Nucleus accumbens (tissue), 56 donors: ENCODE measurements at places on chromosomes 3 and 15.
A peak's percentile ranks its signal among the peaks of the same experiment; 100 is the strongest.

DNA sequence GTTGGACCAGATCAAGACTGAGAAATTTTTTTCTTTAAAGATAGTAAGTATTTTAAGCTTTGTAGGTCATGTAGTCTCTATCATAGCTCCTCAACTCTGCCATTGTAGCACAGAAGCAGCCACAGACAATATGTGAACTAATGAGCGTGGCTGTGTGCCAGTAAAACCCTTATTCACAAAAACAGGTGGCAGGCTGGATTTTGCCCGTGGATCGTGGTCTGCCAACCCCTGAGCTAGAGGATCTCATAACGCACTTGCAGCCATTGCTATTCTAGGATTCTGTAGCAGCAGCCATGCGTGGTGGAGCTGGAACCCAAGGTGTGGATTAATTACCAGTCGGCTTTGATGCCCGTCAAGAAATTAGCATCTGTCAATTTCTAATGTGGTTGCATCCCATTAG is 68.7 kb upstream of the PLXNA1 start:
- no peak for DNase-seq

DNA sequence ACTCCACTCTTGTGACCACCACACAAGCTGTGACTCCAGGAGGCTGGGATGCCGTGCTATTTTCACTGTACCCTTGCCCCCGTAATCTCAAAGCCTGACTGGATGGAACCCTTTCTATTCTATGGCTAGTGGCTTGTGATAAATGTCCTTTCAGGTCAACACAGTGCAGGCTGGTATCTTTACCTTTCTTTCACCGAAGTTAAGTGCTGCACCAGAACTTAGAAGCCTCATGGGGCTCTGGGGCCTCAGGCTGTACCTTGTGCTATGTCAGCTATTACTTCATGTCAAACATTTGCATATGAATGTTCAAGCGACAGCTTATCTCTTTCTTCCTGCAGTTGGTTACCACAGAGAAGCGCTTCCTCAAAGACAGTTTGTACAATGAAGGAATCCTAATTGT is 66.8 kb downstream of the RPL39L start:
- DNase-seq, result no peak

DNA sequence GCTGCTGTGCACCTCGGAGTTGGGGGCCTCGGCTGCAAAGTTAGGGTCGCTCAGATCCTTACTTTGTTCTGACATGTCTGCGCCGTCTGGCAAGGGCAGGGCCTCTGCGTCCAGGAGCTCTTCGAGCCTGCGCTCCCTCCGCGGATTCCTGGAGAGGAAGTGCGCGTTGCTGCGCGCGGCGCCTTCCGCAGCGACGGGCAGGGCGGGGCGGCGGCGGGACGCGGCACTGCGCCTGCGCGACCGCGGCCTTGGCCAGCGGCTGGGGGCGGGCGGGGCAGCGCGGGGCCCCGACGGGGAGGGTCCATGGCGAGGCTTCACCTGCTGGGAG is at the start of gene NDN:
NDN (minus strand) TSS at position 163 of the 328 bp plus-strand sequence; CDS start at position 75, 88 bp downstream.
- peak; percentile 28 for DNase-seq

- DNase-seq, result no peak
These were observed 2.5 kb downstream of the ANP32A start for GRCh38 chr15:68818066-68818768.

DNA sequence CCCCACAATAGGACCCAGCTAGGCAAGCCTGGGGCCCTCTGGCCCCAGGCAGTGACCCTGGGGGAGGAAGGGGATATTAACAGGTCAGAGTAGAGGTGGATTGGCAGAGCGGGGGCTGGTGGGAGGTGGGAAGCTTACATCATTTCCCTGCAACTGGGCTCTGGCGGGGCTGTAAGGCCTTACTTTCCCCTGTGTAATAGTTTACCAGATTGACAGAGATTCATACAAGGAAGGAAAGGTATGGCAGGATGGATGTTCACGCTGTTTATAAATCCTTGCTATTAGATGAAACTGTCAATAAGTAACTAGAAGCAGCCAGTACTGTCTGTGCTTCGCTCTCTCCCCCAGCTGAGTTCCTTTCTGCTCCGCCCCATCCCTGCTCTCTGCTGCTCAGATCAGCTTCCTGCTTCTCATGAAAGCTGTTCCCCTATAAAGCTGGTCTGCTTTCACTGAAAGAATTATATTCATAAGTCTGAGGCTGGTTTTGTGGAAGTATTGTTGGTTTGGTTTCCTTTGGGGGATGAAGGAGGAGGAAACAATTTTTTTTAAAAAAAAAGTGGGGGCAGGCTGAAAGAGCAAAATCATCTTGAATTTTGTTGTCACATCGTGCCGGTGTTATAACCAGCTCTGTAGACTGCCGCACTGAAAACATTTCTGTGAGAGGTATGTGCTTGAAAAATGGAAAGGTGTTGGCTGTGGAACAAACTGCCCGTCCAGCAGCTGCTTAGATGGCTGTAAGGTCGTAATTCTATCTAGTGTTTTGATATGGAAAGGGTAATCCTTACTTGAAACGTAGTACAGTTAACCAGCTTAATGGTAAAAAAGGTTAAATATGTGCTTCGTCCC is 76.4 kb downstream of the BBX start:
- DNase-seq, result no peak

DNA sequence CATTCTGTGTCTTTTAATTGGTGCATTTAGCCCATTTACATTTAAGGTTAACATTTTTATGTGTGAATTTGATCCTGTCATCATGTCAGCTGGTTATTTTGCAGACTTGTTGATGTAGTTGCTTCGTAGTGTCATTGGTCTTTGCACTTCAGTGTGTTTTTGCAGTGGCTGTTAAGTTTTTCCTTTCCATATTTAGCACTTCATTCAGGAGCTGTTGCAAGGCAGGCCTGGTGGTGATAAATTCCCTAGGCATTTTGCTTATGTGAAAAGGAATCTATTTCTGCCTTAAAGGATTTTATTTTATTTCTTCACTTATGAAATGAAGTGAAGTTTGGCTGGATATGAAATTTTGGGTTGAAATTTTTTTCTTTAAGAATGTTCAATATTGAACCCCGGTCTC is 70.2 kb upstream of the CD96 start:
- no peak for DNase-seq

DNA sequence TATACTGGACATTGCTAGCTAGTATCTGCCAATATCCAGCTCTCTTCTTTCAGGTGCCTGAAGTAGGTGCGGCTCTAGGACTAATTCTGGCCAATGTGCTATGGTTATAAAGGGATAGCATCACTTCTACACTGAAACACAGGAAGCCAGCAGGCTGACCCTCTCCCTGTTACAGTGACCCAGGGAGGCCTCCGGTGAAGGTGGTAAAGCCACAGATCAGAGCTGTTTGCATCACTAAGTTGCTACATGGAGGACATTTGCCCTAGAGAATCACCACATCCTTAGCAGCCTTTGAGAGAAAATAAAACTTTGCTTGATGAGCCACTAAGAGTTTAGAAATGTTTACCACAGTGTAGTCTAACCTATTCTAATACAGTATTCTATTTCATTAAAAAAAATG is 161.4 kb downstream of the CHST2 start:
- DNase-seq, result no peak

DNA sequence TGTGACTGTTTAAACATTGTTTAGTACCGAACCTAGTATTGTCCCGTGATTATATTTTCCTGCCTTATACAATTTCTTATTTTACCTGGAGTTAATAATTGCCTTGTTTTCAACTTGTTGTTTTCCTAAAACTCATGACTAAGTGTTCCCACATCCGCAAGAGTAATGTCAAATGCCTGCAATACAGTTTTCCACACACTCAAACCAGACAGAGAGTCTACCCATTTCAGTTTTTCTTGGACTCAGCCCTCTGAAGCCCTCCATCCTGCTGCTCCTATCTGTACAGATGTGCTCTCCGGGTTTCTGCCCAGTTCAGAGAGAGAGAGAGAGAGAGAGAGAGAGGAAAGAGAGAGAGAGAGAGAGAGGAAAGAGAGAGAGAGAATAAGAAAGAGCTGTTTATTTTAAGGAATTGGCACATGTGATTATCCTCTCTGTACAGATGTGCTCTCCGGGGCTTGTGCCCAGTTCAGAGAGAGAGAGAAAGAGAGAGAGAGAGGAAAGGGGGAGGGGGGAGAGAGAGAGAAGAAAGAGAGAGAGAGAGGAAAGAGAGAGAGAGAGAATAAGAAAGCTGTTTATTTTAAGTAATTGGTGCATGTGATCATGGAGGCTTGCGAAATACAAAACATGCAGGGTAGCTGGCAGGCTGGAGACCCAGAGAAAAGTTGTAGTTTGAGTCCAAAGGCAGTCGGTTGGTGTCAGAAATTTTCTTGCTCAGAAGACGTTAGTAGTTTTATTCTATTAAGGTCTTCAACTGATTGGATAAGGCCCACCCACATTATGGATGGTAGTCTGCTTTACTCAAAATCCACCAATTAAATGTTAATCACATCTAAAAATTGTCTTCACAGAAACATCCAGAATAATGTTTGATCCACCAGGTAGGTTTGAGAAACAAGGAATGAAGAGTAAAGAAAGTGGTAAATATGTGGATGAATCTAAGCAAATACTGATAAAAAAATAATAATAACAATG is 104.1 kb upstream of the GOLGA8J start:
- no peak for DNase-seq

- no peak for DNase-seq
These were observed 196.8 kb downstream of the XXYLT1 start for GRCh38 chr3:195073866-195074860.

- no peak for DNase-seq
These were observed 13.1 kb downstream of the SLC7A14 start for GRCh38 chr3:170572665-170573253.

- DNase-seq, result no peak
These were observed 7.8 kb downstream of the LINGO1 start for GRCh38 chr15:77624868-77625267.

GRCh38 chr3:150237490-150237889 is 170.6 kb upstream of the TSC22D2 start:
- peak; percentile 20 for DNase-seq

DNA sequence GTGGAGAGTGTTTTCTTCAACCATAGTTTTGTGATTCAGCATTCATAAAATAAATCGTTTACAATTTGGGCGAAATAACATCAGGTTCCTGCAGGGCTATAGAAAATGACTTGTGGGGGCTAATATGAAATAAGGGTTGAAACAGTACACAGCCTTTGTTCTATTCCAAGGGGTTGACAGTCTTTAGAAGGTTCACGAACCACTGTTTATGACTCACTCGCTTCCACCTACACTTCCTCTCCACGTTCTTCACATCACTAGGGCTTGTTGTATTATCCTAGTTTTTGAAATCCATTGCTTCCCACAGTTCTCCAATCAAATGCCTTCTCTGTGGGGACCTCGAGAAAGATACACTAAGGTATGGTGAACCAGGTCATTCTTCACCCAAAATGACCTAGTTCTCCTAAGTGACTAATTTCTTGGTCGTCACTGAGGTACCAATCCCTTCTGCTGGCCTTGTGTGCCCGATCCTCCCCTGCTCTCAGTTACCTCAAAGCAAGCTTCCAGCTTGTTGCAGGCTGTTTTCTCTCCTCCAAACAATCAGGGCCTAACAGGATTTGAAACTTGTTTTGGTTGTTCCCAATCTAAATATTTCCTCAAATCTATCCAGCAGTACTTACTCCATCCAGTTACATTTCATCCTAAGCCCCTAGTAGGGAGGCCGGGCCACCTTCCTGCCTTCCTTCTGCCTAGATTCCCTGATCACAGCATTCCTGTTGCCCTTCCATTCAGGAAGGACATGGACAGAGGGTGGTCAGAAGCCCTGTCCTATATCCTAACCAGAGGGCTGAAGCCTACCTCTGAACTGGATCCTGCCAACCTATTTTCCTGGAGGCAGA is 23.1 kb upstream of the TBL1XR1 start:
- no peak for DNase-seq

- DNase-seq, result no peak
These were observed 87.2 kb downstream of the PRICKLE2 start for GRCh38 chr3:64138046-64138445.

- DNase-seq, result no peak
These were observed 78.0 kb upstream of the RARB start for GRCh38 chr3:25349828-25350724.

DNA sequence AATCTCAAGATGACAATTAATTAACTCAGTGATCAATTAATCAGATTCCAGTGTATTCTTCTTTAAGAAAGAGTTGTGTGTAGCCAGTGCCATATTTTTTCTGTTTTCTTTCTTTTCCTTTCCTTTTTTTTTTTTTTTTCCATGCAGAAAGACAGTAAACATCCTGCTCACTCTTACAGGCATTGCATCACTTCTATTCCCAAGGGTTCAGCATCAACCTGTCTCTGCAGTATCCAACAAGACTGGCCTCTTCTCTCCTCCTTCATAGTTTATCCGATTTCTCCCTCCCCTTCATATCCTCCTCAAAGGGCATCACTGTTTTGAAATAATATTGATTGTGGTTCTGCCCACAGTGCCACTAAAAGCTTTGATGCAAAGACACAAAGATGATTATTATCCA is 17.0 kb upstream of the SLC9A9 start:
- DNase-seq, result no peak

DNA sequence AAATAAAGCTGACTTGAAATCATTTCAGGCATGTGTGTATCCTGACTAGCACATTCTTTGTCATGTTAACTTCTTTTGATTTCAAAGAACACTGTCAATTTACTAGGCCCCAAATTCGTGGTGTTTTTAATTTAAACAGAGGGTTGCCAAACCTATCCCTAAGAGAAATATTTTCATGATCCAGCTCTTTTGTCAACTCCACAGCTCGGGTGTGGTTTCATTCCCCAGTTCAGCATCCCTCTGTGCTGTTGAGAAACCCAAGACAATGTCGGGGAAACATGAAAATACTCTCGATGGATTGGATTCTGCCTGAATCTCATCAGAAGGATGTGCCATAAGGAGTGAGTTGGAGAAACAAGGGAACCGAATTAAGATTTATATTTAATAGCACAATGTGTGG is 84.4 kb upstream of the PHLDB2 start:
- no peak for DNase-seq

- peak; percentile 58 for DNase-seq
These were observed 10.6 kb downstream of the CISH start for GRCh38 chr3:50600841-50601591.

DNA sequence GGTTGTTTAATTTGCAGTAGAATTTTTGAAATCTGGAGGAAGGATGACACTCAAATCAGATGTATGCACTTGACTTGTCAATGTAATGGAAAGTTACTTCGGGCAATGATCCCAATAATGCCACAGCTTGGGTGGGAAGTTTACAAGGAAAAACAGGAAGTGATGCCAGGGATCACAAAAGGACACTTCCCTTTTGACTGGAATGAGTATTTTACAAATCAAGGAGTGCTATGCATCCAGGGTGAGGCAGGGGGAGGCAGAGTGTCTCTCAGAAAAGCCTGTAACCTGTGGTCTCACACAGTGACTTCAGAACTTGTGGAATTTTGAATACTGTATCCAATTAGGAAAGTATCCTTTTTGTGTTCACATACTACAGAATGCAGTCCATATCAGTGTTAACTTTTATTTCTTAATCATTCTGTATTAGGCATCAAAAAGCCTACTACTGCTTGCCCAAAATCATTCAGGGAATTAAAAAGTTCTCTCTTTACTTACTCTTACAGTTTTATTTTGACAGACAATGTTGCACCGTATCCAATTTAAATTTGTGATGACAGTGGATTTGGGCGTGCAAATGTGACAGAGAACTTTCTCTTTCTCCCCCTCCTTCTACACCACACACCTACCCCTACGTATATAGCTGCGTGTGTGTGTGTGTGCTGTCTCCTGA is 445.1 kb downstream of the MECOM start:
- DNase-seq, result no peak

GRCh38 chr15:85920956-85921355 is 126.2 kb upstream of the KLHL25 start:
- no peak for DNase-seq
